ENCODE measurements at places on chromosomes 7 and 10.
A peak's percentile ranks its signal among the peaks of the same experiment; 100 is the strongest.

DNA sequence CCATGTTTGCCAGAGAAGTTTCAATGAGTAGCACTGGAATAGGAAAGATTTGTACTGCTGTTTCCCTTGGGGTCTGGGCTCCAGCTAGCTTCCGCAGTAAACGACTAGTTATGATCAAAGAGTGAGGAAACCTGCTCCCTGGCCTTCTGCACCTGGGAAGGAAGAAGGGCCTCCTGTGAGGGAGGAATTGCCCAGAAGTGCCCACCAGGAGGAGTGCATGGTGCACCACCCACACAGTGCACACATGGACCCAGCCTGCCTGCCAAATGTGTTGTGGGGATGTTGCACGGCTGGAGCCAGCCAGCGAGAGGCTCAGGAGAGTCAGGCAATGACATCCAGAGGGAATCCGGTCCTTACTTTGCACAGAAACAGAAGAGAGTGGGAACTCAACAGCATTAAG, 27.0 kb upstream of the FAM107B start:
- no peak for DNase-seq

GRCh38 chr10:83991986-83992753, 147.1 kb upstream of the GHITM start:
- DNase-seq, result no peak

DNA sequence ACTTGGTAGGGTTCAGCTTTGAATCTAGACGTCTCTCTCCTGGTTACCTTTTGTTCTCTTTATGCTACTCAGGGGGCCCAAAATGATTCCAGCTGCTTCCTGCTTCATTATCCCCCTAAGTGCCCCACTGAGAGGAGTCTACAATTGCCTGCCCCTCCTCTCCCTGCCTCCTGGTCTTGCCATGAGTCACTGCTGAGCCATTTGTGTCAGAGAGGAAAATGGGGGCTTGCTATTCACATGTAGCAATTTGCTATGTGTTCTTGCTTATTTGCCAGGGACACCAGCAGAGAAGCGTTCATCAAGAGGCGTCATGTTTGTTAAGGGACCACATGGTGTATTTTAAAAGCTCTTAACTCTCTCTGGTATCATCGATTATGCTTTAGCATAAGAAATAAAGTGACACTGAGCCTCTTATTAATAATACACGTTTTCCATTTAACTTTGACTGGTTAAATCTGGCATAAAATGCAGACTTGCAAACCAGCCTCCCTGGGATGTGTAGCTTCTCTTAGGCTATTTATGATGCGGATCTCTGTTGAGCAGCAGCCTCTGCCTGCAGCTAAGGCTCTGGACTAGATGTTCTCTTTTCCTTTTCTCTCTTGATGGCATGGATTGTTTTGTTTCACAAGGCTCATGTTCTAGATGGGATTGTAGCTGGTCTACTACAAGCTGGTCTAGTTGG, 239.3 kb downstream of the AUTS2 start:
- peak; percentile 87 for DNase-seq

DNA sequence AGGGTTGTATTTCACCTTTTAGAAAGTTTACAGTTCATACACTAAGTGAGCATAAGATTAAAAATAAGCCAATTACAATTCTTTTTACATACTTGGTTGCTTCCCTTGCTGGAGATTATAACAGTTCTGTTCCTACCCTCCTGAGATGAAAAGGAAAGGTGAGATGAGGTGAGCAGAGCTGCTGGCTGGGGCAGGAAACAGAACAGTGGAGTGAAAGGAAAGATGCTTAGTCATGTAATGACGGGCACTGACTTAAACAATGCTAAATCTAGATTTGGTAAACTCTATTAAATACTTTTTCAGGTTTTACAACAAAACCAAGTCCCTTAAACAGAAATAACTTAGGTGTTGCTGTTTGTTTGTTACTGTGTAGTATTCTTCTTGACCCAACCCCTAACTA, 19.9 kb upstream of the ZEB1 start:
- DNase-seq, result no peak

DNA sequence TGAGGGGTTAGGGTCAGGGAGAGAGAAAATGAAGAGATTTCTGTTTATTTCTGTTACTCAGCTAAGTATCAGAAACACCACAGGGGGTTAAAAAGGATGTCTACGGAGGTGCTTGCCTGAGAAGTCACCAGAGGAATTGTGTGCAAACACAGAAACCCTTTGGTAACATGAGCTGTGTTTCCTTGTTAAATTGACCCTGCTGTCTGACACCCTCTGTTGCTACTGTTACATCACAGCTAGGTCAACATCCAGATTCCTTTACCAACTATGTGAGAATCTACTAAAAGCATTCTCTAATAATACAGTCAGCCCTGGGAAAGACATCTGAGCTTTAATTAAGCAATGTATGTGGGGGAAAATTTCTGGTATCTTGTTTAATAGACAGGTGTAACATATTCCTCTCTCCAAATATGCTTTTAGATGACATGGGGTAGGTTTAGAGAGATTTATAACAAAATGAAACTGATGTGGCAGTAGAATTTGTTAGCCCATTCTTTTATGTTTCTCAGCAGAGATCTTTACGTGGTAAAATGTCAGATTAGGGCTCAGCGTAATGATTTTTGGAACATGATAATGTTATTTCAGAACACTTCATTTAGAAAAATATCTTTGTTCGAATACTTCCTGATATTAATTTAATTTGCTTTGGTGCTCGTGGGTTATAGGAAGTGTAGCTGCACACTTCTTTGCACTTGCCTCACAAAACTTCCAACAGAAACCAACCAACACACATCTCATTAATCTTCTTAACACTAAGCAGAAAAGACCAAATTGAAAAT, 168.0 kb upstream of the AHR start:
- DNase-seq, result peak; percentile 65

- no peak for DNase-seq
These were observed 167.7 kb downstream of the NXPH1 start for GRCh38 chr7:8601121-8601520.

DNA sequence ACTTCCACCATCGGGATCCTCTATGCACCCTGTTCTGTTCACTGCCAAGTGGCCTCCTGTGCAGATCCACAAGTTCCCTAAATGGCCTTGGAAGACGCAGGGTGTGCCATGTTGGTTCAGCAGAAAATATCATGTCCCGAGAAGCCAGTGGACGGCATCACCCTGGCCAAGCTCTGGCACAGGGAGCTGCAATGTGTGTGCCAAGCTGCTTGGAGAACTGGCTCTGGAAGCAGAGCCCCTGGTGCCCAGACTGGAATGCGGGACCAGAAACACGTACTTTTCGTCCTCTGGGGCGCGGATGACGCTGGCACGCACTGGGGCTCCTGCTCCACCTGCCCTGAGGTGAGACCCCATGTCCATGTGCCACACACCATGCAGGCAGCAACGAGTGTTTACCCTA, 124.7 kb upstream of the CARD11 start:
- no peak for DNase-seq

GRCh38 chr7:17669204-17669603, 271.1 kb downstream of the SNX13 start:
- no peak for DNase-seq

DNA sequence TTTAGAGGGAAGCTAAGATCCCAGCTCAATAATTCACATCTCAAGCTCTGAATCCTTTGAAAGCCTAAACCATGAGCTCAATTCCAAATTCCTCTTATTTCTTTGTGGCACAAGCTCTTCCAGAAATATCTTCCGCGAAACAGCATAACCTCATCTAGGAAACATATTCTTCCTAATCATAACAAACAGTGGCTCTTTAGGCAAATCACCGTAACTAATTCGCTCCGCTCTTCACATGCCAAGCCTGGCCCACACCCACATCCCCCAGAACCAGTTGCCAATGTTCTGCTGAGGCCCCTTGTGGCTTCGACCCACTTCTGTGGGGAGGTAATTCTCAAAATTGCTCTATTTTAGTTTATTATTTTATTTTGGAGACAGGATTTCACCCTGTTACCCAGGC, 19.2 kb downstream of the GAD2 start:
- DNase-seq, result no peak

GRCh38 chr7:140004672-140005071, 58.1 kb downstream of the PARP12 start:
- DNase-seq, result no peak

DNA sequence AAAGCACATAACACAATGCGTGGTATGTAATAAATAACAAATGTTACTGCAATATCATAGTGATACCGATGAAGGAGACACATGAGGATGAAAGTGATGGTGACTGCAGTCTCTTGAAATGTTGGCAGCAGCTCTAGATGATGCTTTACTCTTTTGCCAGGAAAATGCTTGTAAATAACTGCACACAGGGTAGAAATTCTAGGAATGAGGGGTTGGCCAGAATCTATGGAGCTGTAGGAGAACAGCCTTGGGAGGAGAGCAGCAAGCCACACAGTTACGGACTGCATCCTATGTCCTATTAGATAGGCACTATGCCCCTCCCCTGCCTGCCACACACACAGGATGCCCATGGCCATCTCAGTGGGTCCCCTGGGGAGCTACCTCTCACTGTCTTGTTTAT, 97.6 kb upstream of the GSDME start:
- peak; percentile 54 for DNase-seq

DNA sequence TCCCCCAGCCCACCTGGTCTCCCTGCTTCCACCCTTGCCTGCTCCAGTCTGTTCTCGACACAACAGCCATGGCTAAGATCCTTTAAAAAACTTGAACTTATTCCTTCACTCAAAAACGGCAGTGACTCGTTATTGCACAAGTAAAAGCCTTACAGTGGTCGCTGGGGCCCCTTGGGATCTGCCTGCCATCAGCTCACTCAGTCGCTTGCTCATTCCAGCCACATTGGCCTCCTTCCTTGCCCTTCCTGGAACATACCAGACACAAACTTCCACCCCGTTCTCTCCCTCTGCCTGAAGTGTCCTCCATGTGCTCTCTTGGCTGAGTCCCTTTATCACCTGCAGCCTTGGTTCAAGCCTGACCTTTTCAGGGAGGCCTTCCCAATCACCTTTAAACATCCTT, 4.7 kb downstream of the CCNY start:
- DNase-seq, result peak; percentile 68

DNA sequence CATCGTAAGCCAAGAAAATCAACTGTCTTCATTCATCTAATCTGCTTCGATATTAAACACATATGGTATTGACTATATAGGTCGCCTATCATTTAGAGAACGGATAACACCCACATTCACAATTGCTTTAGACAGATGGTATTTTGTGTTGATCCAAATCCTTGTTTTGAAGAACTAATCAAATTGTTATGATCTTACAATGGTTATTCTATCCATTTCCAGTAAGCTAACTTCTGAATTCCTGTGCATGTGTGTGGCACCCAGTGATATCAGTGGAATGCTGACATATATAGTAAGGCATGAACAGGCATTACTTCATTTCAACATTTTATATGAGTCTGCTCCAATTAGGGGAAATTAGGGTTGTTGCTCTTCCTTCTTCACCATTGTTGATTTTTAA, 98.8 kb downstream of the SEMA3E start:
- peak; percentile 87 for DNase-seq

- peak; percentile 61 for DNase-seq
These were observed 1.4 kb downstream of the ETV1 start for GRCh38 chr7:13988065-13988464.

DNA sequence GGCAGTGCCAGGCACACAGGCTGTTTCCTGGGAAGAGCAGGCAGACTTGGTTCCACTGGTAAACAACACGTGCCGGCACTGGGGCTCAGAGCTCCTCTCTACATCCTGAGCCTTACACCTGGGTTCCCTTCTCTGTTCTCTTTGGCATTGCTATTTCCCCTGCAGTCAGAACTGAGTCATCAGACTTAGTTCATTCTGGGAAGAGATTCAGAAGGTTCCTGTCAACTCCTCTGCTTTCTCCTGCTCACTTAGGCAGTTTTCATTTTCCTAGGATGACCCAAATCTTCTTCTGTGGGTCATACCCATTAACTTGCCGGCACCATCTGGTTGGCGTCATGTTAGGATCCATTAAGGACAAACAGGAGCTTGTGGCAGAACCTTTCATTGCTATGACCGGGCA, 33.4 kb upstream of the LRRC18 start:
- DNase-seq, result no peak

- DNase-seq, result no peak
These were observed 7.0 kb upstream of the GNAI1 start for GRCh38 chr7:80127412-80128160.

DNA sequence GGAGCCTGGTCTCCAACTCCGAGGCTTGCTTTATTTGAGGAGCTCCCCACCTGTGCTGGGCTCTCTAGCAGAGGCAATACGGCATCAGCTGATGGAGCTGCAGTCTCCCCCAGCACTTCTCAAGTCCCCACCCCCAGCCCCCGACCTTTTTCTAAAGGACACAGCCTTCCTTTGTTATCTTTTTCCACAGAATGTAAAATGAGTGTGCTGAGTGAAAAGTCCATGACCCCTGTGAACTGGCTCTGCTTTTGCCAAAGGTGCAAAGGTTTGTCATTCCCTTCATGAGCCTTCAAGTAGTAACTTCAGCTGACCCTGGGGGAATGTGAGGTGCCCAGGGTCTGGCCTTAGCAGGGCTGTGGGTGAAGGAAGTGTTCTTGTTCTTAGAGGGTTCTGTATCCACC, 25.5 kb downstream of the LRRC4 start:
- DNase-seq, result no peak

- peak; percentile 89 for DNase-seq
These were observed 12.4 kb downstream of the GNAT3 start for GRCh38 chr7:80499350-80499953.

GRCh38 chr7:49852619-49853462, 79.4 kb downstream of the VWC2 start:
- peak; percentile 30 for DNase-seq

GRCh38 chr10:82211346-82211745, 336.4 kb downstream of the NRG3 start:
- no peak for DNase-seq

DNA sequence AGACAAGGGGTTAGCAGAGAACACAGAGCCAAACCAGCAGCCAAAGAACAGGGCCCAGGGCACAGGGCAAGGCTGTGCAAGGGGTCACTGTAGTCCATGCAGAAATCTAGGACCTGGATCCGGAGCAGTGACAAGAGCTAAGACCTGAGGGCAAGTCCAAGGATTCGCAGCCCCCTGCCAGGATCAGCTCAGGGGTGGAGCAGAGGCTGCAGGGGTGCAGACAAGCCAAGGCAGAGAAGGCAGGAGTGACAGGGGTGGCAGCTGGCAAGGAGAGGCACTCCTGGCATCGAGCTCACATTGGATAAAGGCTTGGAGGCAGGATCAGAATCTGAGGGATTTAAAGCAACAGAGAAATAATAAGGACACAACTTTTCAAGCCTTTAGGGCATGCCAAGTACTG, 80.7 kb upstream of the NANOS1 start:
- no peak for DNase-seq

GRCh38 chr7:38819463-38819862, 89.5 kb downstream of the VPS41 start:
- DNase-seq, result no peak

GRCh38 chr10:34164029-34164428, 651.1 kb downstream of the PARD3 start:
- DNase-seq, result no peak

DNA sequence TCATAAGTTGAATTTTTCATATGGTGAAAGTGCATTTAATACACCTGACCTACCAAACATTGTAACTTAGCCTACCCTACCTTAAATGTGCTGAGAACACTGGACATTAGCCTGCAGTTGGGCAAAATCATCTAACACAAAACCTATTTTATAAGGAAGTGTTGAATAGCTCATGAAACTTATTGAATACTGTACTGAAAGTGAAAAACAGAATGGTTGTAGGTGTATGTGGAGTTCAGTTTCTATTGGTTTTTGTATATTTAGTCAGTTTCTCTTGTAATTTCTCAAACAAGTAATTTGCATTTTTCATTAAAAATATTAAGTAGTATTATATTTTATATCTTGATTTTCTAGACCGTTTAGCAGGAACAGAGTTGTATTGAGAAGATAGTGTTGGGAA, 15.3 kb downstream of the CCDC7 start:
- no peak for DNase-seq

GRCh38 chr10:95758351-95759025, 2.5 kb downstream of the ENTPD1 start:
- no peak for DNase-seq

- no peak for DNase-seq
These were observed 35.8 kb downstream of the TAX1BP1 start for GRCh38 chr7:27775782-27776181.
